Central memory CD4-positive, alpha-beta T cell (primary cell): ENCODE measurements at places on chromosomes 7 and 10.

GRCh38 chr7:20383351-20383750 lies 52.7 kb downstream of the ITGB8 start:
- no peak for DNase-seq

DNA sequence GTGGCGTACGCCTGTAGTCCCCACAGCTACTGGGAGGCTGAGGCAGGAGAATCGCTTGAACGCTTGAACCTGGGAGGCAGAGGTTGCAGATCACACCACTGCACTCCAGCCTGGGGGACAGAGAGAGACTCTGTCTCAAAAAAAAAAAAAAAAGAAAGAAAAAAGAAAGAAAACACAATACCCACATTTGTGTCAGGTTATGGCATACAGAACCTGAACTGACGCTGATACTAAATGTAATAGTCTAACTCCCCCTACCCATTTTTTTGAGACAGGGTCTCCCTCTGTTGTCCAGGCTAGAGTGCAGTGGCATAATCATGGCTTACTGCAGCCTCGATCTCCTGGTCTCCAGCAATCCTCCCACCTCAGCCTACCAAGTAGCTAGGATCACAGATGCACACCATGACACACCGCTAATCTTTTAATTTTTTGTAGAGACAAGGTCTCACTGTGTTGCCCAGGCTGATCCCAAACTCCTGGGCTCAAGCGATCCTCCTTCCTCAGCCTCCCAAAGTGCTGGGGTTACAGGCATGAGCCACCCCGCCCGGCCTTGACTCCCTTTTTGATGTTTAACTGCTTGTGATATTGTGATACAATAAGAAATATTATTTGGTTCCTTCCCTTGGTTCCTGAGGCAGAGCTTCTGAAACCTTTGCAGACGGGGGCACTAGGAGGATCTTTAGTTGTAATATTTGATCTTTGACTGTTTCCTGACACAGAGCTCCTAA lies 6.5 kb upstream of the MMD2 start:
- DNase-seq = no peak

DNA sequence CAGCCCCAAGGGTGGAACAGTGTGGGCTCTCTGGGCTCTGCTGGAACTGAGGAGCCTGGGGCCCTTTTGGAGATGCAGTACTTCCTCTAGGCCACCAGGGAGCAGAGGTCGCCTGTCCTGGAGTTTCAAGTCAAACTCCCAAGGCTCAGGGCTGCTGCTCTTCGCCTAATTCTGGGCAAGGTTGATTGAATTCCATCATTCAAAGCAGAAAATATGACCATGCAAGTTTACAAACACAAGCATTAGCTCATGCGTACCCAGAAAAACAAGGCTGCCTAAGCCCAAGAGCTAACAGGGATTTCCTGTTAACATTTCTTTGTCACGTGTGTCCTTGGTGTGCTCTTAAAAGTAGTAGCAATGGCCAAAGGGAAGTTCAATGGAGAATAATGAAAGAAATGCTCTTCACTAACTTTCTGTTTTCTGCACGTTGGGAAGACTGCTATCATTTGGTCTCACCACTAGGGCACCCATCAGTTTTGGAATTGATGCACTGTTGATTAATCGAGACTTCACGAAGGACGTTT lies 20.1 kb downstream of the LDB3 start:
- peak; percentile 43 for DNase-seq

DNA sequence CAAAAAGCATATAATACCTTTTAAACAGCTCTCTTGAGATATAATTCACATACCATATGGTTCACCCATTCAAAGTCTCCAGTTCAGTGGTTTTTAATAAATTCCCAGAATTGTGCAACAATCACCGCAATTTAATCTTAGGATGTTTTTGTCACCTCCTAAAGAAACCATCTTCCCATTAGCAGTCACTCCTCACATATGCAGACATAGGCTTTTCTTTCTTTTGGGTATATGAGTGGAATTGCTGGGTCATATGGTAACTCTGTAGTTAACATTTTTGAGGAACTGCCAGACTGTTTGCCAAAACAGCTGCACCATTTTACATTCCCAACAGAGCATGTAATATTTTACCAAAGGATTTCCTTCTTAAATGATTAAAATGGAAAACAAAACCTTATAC lies 57.0 kb downstream of the CC2D2B start:
- DNase-seq = no peak

DNA sequence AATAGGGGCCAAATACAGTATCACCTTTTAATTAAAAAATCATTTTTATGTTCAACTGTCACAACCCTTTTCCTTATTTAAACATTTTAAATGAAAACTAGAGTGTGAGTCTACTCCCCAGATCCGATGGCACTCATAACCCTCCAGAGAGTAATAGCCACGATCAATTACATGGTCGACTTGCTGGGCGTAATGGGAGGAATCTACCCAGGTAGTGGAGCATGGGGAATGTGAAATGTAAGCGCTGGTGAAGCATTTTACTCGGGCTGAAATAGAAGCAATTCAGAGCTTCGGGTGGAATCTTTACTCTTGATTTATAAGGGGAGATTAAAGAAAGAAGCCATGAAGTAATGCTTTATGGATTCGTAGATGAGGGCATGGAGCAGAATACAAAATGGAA lies 321.9 kb downstream of the ACTR3B start:
- DNase-seq = no peak

DNA sequence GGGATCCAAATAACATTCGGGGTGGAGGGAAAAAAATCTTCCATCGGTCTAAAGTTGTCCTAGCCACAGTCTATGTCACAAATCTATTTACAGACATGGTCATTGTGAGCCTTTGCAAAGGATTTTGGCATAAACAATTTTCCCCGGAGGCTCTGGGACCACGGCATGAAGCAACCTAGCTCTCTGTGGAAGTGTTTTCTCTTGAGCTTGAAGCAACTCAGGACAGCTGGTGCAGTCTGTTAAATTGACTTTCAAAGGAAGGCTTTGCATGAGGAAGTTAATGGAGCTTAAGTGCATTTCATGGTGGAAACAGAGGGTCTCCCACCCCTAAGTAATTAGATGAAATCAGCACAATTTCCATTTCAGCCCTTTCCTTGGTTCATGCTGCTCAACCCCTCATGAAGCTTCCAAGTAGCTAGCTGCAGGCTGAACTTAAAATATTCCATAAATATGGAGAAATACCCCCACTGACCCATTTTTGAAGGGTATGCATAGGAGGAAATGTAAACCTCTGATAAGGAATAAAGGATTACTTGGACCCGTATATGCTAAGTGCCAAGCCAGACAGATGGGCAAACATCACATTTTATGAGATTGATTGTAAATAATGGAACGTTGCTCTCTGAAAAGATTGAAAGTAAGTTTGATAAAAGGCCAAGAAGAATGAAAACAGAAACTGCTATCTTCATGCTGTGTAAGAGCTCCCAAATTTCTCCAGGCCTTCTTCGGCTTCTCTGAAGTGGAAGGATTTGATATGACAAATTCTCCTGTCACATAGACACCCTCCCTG lies 39.9 kb downstream of the CCDC3 start:
- no peak for DNase-seq

DNA sequence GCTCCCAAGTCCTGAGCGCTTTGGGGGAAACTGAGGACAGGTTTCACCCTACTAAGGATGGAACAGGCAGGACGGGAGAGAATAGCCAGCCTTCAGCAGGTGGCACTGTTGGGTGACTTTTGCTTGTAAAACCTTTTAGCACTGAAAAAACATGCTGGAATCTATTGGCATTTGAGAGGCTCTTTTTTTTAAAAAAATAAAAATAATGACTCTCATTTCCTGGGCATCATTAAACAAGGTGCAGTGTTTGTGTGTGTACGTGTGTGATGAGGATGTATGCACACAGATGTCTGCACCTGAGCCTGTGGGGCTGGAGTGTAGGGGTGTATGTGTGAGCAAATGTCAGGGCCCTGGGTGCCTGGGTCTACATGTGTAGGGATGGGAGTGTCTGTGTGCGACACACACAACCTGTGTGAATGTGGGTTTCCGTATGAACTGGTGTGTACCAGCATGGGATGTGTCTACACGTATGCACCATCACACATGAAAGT lies 177.9 kb downstream of the RPS24 start:
- DNase-seq = no peak

DNA sequence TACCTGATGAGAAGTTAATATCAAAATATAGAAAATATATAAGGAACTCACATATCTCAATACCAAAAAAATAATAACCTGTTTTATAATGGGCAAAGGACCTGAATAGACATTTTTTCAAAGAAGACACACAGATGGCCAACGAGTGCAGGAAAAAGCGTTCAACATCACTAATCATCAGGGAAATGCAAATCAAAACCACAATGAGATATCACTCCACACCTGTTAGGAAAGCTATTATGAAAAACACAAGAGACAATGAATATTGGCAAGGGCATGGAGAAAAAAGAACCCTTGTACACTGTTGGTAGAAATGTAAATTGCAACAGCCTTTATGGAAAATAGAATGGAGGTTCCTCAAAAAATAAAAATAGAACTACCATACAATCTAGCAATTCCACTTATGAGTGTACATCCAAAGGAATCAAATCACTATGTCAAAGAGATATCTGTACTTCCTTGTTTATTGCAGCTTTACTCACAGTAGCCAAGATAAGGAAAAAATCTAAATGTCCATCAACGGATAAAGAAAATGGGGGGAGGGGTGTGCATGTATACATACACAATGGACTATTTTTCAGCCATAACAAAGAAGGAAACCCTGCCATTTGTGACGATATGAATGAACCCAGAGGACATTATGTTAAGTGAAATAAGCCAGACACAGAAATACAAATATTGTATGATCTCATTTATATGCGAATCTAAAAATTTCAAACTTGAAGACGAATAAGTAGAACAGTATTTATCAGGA lies 3.6 kb upstream of the ALOX5 start:
- no peak for DNase-seq

DNA sequence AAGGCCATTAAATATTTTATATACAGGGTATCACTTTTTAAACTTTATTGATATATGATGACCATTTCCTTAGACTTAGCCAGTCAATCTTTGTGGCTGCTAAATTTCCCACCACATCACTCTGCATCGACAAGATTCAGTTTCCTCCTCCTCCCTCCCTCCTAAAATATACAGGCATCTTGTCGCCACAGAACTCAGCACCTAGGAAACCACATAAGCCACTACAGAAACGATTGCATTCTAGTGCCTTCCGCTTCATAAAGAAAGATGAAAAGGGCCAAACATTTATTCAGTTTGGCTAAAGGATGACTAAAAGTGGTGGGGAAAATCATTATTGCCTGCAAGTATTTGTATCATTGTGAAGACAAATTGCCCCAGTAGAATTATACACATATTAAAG lies 30.7 kb downstream of the ERCC6 start:
- peak; percentile 68 for DNase-seq

- DNase-seq = no peak
These were observed 110.5 kb downstream of the JCAD start for GRCh38 chr10:29948881-29949355.
